Fibroblast of the aortic adventitia (primary cell): ENCODE measurements at places on chromosomes 6 and 20. TPM values are rescaled to one million over a fixed set of nuclear protein-coding genes. Genes with fewer than 3 reads are reported as not detected.

The AHI1 gene
- 11.4 and 33.4 TPM in 2 replicates for total RNA-seq

The CLIC5 gene
- 1.1 TPM in 1 of 2 replicates, not detected in the other for total RNA-seq

The COL9A1 gene
- total RNA-seq = not detected in 2 replicates

The PMEPA1 gene
- 1.4 and 1.6 TPM in 2 replicates for total RNA-seq

The GATA5 gene
- 0.08 TPM in 1 of 2 replicates, not detected in the other for total RNA-seq

The FOXC1 gene
- total RNA-seq = 4.4 and 15.7 TPM in 2 replicates

The LIME1 gene
- 1.7 and 2.1 TPM in 2 replicates for total RNA-seq
